ENCODE measurements at places on chromosomes 6 and 20.

- DNase-seq, result no peak
Observed at GRCh38 chr6:150846641-150847040, 18.9 kb upstream of the MTHFD1L start.

- peak; percentile 73 for DNase-seq
Observed at GRCh38 chr20:25020901-25021301, 28.4 kb upstream of the APMAP start.

DNA sequence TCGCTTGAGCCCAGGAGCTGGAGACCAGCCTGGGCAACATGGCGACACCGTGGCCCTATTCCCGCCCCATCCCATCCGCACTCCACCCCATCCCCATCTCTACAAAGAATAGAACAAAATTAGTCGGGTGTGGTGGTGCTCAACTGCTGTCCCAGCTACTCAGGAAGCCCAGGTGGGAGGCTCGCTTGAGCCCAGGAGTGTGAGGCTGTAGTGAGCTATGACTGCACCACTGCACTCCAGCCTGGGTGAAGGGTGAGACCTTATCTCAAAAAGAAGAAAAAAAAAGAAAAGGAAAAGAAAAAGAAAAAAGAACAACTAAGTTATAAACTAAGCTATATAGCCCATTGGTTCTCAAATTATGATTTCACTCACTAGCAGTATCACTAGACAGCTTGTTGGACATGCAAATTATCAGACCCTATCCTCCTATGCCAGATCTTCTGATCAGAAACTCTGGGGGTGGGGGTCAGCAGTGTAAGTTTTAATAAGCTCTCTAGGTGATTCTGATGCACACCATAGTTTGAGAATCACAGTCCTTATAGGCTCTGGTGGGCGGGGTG is 491 bp upstream of the ITCH start:
- DNase-seq, result no peak

DNA sequence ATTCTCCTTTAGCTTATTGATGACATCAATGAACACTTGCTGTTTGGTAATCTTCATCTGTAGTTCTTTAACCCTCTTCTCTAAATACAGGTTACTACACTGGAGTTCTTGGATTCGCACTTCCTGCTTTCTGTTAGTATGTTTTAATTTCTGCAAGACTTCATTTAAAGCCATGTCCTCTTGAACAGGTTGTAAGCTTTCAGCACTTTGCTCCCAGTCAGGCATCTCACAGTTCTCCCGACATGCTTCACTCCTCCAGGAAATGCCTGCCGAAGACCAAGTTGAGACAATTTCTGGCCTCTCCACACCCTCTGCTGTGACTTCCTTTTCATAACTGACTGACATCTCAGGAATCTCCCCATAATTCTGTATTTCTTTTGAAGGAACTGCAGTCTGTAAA is 15.8 kb downstream of the CAGE1 start:
- DNase-seq, result no peak

- no peak for DNase-seq
Observed at GRCh38 chr6:56730663-56731529, 88.2 kb upstream of the DST start.

- no peak for DNase-seq
Observed at GRCh38 chr6:129681913-129682205, 28.1 kb downstream of the ARHGAP18 start.

GRCh38 chr20:44959638-44960102 is 527 bp downstream of the TOMM34 start:
- DNase-seq, result no peak

DNA sequence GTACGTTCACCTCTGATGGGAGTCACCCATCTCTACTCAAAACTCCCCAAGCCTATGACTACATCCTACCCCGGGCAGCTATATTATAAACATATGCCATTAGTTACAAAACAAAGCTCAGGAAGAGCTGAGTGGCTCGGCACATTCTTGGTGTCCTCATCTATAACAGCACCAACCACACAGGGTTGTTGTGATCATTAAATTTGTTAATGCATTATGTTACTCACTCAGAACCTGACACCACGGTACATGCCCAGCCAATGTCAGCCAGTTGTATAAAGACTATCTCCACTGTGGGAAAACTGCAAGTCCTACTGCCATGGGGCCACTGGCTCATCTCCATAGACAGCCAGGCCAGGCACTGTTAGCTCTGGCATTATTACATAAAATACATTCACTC is 7.7 kb downstream of the CDK5RAP1 start:
- DNase-seq, result no peak

- no peak for DNase-seq
Observed at GRCh38 chr20:55216525-55217242, 741.3 kb downstream of the DOK5 start.

GRCh38 chr20:8228315-8228714 is 96.2 kb downstream of the PLCB1 start:
- no peak for DNase-seq

DNA sequence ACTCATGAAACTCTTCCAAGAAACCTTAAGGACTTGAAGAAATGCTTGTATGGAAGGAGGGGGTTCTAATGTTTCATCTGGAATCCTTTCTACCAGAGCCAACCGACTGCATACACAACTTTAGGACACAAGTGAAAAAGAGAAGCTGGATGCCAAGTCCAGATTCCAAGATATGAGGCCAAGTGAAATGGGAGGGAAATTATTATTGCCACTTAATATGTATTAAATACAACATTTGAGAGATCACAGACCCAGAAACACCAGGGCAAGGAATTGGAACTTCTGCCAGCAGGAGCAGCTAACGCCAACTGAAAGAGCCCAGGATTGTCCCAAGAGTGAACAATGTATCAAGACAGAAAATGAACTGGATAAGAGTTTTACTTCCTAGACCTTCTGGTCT is 144.2 kb downstream of the ARHGAP18 start:
- DNase-seq, result no peak

DNA sequence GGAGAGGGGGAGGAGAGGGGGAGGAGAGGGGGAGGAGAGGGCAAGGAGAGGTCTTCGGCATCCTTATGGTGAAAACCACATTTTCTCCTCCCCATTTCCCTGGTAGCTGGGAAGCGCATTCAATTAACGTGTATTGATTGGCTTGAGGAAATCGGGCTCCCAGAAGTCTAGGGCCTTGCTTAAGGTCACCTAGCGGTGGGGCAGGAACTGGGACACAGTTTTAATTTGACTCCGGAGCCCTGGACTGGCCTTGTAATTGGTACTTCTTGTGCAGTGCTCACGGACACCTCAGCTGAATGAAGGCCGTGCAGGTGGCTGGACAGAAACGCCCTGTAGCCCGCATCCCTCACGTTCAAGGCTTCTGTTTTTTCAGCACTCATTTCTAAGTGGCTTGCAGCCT is 42.8 kb downstream of the CTCFL start:
- peak; percentile 34 for DNase-seq

- no peak for DNase-seq
Observed at GRCh38 chr20:20687319-20687718, 25.1 kb downstream of the RALGAPA2 start.

Measured in lower leg skin (tissue), 4 donors.